ENCODE measurements at places on chromosomes 2 and 18.

DNA sequence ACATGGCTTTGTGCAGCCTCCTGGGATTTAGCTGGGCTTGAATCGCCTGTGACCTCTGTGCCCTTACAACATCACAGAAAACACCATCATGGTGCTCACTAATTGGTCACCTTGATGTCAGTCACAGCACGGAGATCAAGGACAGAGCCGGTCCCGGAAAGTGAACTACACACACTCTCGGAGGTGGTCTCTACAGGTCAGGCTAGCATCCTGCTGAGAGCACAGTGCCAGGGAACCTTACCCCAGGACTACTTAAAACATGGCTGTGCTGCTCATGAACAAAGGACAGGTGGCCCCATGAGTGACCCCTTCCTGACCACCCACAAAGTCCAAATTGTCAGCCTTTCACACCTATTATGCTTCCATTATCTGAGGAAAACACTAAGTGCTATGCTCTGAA lies 1782.1 kb upstream of the CELF4 start:
- DNase-seq: no peak

DNA sequence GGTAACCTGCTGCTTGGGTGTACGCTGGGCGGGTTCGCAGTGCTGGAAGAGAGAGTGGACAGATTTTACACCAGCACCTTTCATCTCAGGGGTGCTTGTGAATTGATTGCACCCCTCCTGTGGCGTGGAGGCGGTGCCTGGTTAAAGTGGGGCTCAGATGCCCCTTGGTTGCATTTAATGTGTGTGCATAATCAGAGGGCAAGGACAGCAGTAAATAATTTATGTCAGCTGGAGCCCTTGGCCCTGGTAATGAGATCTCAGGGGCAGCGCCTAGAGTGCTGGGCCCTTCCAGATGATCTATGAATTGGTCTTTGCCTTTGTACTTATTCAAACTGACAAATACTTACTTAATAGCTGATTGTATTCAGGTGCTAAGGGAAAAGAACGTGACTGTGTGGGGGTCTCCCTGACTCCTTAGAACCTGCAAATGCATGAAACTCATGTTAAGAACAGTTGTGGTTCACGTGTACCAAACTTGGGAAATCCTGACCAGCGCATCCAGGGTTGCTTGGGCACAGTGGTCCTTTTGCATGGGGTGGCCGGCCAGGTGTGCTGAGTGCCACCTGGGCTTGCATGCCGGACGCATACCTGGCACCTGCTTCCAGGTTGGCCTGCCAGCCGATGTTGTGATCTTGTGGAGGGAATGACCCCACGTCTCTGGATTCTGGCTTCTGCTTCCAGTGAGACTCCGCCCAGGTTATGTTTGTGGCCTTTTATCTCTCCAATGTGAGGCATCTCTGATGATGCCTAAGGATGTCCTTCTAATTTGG lies 118.5 kb downstream of the AGAP1 start:
- DNase-seq: no peak

- no peak for DNase-seq
Observed at GRCh38 chr2:239946864-239947728, 78.0 kb downstream of the NDUFA10 start.

GRCh38 chr2:161146996-161147395 lies 13.2 kb upstream of the TANK start:
- DNase-seq: no peak

DNA sequence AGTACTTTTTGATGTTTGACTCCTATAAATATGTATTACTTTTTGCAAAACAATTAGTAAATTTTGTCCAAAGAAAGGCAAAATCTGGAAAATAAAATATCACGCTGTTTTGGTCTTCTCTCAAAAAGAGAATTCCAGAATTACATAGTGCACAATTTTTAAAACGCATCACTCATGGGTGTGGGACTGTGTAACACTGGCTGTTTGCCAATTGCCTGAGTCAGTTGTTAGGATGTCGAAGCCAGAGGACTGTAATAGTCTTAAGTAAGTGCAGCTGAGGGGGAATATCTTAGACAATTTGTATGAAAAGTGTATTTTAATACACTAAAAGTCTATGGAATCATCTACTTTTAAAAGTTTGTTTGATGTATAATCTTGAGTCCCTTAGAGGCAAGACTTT lies 24.1 kb upstream of the EPHA4 start:
- DNase-seq: no peak

- no peak for DNase-seq
Observed at GRCh38 chr2:148704247-148704646, 59.7 kb downstream of the EPC2 start.

- DNase-seq: peak; percentile 27
Observed at GRCh38 chr18:13112982-13113381, 105.6 kb upstream of the LDLRAD4 start.

DNA sequence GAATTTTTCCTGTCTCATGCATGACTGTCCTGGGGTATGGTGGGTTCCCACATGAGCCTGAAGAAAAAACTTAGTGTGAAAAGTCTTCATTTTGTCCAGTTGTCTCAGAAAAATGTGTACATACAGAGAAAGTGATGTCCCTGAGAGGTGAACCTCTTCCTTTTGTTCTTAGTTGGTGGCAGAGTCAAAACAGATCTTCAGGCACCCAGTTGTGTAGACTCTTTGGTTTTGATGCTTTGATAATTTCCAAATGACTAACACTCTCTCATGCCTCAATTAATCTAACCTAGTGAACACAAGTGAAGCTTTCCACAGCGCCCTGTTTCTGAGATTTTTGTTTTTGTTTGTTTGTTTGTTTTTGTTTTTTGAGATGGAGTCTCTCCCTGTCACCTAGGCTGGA lies 273.5 kb downstream of the PIK3C3 start:
- DNase-seq: no peak

DNA sequence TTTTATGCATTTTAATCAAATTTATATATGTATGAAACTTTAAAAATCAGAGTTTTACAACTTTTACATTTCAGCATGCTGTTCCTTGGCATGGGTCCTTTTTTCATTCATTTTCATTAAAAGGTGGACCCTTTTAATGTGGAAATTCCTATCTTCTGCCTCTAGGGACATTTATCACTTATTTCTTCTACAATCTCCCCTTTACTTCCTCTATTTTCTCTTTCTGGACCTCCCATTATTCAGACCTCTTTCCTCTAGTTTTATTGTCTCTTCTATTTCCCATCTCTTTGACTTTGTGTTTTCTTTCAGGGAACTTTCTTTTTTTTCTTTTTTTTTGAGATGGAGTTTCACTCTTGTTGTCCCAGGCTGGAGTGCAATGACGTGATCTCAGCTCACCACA lies 5.7 kb downstream of the PROC start:
- DNase-seq: no peak

GRCh38 chr2:226452768-226453167 lies 346.9 kb downstream of the IRS1 start:
- no peak for DNase-seq

GRCh38 chr2:226118471-226119429 lies 680.9 kb downstream of the IRS1 start:
- peak; percentile 61 for DNase-seq

- DNase-seq: no peak
Observed at GRCh38 chr2:212428681-212429478, 109.7 kb downstream of the ERBB4 start.

DNA sequence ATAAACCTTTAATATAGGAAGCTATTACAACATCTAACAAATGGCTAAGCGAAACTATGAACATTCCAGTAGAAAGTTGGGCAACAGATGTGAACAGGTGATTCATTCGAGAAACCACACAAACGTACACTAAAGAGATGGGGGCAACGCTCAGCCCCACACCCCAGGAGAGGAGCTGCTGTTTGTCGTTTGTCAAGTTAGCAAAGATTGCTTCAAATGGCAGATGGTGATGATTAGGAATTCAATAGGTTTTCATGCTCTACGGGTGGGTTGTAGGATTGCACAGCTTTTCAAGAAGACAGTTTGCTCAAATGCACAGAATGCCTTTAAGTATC lies 154.7 kb upstream of the HDAC4 start:
- no peak for DNase-seq
